ENCODE measurements at places on chromosomes 13 and 19.
A peak's percentile ranks its signal among the peaks of the same experiment; 100 is the strongest.

- no peak for DNase-seq
Observed at GRCh38 chr13:99067159-99067985, 89.5 kb upstream of the DOCK9 start.

DNA sequence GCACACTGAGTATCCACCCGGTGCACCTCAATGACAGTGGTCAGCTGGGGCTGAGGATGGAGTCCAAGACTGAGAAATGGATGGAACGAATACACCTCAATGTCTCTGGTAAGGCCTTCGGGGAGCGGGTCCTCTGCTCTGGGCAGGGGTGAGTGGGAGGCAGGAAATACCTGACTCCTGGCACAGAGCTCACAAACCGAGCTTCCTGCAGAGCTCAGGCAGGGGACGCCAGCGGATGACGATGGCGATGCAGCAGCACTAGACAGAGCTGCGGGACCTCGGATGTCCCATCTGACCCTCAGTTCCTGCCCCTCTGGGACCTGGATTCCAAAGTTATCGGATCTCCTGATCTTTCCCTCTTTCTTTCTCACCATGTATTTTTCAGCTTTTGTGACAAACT is 3.8 kb downstream of the CD22 start:
- no peak for DNase-seq

DNA sequence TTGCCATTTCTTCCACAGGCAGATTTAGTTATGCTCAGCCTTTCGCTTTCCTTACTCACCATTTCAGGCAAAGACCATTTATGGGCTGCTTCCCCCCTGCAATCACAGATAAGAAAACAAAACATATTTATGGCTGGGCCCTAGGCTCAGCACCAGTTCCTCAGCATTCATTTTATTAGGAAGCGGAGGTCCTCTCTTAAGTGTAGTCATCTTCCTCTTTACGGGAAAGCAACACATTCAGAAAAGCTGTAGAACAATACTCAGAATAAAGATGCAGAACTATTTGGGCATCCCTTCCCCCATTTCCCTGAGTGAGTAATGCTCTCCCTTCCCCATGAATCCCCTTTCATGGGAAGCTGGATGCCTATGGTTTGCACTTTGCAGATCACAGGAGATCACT is 27.9 kb downstream of the FLT1 start:
- no peak for DNase-seq

DNA sequence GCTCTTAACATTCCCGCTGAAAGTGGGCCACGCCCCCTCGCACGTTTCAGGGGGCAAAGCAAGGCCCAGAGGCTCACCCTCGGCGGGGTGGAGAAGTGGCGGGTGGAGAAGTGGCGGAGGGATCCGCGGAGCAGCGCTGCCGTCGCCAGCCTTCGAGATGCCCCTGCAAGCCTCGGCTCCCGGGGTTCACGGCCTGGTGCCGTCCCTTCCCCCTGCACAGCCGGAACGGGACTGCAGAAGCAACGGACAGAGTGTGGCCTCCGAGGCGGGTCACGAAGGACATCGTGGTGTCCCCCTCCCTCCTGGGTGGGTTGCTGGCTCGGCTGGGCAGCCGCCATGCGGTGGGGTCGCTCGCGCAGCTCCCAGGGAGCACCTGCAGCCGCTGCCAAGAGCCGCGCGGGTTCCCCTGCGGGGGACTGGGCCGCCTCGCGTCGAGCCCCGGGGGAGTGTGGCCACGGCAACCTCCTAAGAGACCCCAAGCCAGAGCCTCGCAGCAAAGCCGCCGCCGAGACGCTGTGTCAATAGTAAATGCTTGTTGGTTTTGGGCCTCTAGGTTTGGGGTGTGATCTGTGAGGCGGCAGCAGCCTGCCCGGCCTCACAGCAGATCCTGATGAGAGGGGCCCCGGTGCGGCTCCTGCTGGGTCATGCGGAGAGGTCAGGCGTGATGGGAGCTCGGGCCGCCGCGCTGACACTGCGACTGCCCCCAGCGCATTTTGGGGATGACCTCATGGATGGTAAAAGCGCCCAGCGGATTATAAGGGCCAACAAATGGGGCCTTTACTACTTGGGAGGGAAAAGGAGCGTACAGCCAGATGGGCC is 5.5 kb downstream of the TPGS1 start:
- DNase-seq: peak; percentile 79

- DNase-seq: peak; percentile 0
Observed at GRCh38 chr13:38577048-38577447, 109.8 kb upstream of the FREM2 start.

GRCh38 chr13:48631441-48631840 is 22.3 kb upstream of the CYSLTR2 start:
- DNase-seq: no peak

GRCh38 chr13:102441085-102441484 is 39.2 kb upstream of the FGF14 start:
- no peak for DNase-seq

GRCh38 chr13:53276265-53276664 is 247.7 kb downstream of the OLFM4 start:
- DNase-seq: no peak

DNA sequence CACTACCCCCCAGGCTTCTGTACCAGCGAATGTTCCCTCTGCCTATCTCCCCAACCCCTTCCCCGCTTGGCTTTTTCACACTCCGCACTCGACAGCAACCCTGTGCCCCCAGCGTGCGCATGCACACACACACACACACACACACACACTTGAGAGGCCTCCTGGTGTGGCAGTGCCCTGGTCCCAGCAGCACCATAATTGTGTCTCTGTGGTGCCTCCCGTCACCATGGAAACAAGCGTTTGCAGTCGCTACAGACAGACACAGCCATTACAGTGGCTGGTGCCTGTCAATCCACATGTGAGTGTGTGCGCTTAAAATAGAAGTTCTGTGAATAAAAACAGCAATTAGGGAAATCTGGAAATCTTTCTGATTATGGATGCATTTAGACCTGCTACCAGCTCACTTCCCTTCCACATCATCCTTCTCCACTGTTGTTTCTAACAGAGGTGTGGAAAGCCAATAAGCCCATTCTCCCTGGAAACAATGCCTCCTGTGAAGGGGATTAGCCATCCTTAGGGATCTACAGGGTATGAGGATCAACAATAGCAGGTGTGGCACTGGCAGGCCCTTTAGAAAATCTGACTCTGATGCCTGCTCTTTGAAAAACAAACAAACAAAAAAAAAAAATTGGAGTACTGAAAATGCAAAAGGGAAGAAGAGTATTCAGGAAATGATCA is 146.3 kb downstream of the DCLK1 start:
- DNase-seq: peak; percentile 61

GRCh38 chr19:46714444-46715106 is 2.3 kb downstream of the PRKD2 start:
- peak; percentile 76 for DNase-seq

DNA sequence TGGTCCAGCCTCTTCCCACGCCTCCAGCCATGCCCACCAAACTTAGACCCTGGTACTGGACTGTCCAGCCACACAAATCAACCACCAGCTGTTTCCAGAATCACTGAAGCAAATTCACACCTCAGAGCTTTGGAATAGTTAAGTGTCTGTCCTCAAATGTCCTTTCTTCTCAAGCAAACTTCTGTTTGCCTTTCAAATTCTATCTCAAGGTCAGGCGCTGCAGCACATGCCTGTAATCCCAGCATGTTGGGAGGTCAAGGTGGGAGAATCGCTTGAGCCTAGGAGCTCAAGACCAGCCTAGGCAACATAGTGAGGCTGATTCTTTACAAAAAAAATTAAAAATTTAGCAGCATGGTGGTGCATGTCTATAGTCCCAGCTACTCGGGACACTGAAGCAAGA is 19.4 kb upstream of the PRODH2 start:
- DNase-seq: no peak

DNA sequence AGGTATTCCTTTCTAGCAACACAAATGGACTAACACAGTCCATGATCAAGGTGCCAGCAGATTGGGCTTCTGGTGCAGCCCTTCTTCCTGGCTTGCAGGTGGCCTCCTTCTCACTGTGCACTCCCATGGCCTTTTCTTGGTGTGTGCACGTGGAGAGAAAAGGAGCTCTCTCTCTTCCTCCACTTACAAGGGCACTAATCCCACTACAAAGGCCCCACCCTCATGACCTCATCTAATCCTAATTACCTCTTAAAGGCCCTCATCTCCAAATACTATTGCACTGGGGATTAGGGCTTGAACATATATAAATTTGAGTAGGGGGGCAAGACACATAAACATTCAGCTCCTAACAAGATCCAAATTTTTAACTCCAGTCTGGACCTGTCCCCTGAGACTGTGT is 19.7 kb upstream of the FARP1 start:
- no peak for DNase-seq

GRCh38 chr13:50276550-50276949 is 261.3 kb downstream of the KCNRG start:
- DNase-seq: no peak

GRCh38 chr19:45251452-45252354 is 632 bp downstream of the MARK4 start:
- DNase-seq: no peak
